ENCODE measurements at places on chromosomes 1 and 21.

- DNase-seq: no peak
Measured at GRCh38 chr1:64892576-64893573, 73.5 kb downstream of the JAK1 start.

DNA sequence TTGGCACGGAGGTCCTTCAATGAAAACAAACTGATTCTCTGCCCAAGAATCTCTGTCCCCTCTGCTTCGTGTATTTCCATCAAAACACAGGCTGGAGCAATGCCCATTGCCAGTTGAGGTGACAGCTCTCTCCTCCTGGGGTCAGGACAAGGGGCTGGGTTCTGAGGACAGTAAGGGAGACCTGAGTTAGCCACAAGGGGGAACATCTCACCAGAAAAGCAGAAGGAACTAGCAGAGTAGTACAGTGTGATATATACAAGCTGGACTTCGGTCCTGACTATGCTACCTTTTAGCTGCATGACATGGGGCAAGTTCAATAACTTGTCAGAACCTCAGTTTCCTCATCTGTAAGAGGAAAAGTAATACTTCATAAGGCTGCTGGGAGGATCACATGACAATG, 50.3 kb downstream of the SYT2 start:
- DNase-seq: no peak

DNA sequence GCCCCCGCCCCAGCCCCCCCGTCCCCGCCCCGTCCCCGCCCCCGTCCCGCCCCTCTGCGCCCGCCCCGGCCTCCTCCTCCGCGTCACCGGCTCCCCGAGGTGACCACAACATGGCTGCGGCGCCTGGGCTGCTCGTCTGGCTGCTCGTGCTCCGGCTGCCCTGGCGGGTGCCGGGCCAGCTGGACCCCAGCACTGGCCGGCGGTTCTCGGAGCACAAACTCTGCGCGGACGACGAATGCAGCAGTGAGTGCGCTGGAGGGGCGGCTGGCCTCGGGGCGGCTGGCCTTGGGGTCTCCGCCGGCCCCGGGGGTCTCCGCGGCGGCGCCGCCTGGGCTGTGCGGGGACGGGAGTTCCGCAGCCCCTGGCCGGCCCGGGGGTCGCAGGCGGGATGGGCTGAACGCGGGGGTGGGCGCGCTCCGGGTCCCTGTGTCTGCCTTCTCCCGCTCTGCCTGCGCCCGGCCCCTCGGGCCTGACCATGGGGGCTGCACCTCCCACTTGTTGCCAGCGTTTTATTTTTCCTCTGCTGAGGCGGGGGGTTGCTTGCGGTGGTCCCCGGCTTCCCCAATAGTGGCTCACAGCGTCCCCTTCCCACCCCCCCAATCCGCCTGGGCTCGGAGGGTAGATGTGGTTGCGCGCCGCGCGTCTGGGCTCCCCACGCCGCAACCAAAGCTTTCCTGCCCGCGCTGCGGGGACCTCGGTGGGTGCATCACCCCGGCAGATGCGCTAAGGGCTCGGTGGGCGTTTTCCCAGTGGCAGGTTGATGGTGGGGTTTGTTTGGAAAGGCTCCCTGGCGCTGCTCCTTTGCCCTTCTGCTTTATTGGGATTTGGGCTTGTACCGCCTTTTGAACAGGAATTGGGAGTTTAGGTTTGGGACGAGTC, at the start of gene MIA3:
TSS of gene MIA3 (plus strand) at position 97 of the 879 bp plus-strand sequence. CDS start at position 111, 14 bp downstream.
- peak; percentile 33 for DNase-seq

DNA sequence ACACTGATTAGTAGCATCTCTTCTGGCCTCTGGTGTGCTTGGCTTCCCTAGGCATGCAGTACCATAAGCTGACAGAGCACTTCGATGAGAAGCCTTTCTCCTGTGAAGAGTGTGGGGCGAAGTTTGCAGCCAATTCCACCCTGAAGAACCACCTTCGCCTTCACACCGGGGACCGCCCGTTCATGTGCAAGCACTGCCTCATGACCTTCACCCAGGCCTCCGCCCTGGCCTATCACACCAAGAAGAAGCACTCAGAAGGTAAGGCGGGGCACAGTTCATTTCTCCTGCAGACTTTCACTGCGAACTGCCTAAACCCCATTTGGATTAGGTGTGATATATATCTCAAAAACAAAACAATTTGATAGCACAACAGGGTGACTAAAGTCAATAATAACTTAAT, 50.4 kb upstream of the EPHA8 start:
- DNase-seq: no peak

GRCh38 chr1:94025383-94026340, 95.3 kb downstream of the ABCA4 start:
- DNase-seq: no peak
